ENCODE measurements at places on chromosomes 7 and 10.

DNA sequence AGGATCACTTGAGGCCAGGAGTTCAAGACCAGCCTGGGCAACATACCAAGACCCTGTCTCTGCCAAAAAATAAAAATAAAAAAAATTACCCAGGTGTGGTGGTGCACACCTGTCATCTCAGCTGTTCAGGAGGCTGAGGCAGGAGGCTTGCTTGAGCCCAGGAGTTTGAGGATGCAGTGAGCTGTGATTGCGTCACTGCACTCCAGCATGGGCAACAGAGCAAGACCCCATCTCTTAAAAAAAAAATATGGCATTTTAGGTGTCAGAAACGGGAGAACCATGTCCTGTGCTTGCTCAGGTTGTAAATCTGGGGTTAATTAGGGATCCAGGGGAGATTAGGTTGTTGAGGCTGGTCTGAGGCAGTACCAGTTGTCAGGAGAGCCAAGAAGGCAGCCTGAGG is 64.9 kb downstream of the GTF2IRD1 start:
- DNase-seq, result no peak

DNA sequence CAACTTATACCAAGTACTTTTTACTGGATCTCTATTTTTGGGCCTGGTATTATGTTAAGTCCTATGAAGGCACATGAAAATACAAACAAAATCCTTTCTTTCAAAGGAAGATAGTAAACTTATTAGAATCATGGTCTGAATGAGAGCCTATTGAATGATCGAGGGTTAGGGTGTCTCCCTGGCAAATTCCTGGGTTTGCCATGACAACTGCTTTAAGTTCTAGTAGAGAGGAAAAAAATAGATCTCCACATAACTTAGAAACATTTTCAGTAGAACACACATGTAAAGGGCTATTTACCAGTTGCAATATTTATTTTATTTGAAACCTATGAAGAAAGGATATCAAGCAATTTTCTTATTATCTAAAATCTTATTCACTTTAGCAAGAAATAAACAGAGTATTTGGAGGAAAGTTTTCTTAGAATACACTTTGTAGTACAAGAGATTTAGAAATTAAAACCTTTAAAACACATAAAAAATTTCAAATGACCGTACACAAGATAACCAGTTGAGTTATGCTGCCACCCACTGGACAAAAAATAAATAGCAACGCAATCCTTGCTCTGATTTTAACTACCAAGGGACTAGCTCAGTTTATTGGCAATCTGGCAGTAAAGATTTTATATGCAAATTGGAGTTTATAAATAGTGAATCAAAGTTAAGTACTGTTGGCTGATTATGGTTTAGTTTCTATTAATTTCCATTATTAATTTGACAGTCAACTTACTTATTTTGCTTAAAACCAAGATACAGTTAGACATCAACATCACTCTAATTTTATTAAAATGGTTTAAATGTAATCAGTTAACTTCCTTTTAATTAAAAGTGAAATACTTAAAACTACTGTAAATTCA is 33.9 kb downstream of the CACUL1 start:
- DNase-seq, result peak; percentile 51

DNA sequence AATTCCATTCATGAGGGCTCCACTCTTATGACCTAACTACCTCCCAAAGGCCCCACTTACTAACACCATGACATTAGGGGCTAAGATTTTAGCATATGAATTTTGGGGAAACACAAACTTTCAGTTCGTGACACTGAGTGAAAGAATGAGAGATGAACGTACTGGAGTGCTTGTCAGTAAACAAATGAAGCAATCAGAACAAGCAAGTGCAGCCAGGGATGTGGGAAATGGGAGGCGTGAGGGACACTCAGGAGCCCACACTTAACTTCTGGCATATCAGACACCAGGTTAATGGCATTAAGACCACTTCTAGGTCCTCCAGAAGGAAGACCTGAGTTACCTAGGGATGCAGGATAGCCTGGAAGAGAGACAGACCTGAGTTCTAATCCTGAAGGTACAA is 2.3 kb upstream of the MDFIC start:
- no peak for DNase-seq

DNA sequence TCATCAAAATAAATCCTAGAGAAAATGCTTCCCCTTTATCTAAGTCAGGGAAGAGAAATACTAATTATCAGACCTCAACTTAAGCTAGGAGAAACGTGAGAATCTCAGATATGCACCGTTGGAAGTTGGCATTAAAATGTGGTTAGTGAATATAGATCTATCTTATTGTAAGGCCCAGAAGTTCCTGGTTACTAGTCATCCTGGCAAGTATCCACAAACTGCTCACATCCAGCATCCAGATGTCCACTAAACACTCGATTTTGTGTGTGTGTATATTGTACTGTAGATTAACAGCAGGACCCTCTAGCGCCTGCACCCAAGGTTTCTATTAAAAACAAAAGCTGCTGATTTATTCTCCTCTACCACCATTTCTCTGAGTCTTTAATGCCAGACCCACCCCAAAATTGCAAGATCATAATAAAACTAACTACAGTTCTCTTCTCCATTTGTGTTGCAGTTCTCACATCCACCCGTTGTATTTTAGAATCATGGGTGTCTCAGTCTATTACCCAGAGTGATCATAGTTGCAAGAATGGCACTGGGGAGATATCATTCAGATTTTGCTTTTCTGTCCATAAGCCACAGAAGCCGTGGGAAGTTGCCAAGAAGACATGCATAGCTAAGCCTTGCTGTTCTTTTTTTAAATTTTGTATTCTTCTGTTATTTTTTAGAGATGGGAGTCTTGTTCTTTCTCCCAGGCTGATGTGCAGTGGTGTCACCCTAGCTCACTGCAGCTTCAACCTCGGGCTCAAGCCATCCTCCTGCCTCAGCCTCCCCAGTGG is 165.4 kb downstream of the KIAA1217 start:
- DNase-seq, result no peak

DNA sequence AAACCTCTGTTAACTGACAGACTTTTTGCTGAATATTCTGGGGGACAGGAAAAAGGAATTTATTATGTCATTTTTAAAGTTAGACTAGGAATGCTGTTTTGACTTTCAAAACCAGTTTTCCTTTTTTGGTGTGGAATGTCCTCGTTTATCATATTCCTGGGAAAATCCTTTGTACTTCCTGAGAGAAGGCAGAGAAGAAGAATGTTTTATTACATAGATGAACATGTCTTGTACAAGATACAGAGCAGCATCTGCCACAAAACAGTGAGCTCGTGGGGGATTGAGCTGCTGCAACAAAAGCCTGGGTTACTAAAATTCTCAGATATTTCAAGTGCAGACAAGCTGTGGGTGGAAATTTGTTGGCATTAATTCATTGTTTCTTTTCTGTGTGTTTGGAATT is 20.2 kb downstream of the MCU start:
- DNase-seq, result no peak

- no peak for DNase-seq
Observed at GRCh38 chr7:94130716-94131115, 126.6 kb upstream of the BET1 start.

- DNase-seq, result no peak
Observed at GRCh38 chr10:26216585-26217395, at the start of gene GAD2. Gene GAD2, plus strand, starts transcription at chr10:26216774. Its CDS starts 36 bp downstream, at chr10:26216810.

GRCh38 chr7:6889252-6889812 is 63.3 kb upstream of the CCZ1B start:
- DNase-seq, result no peak

- DNase-seq, result no peak
Observed at GRCh38 chr10:529468-530230, 159.8 kb downstream of the DIP2C start.

GRCh38 chr10:30192846-30193608 is 133.6 kb upstream of the JCAD start:
- DNase-seq, result no peak

DNA sequence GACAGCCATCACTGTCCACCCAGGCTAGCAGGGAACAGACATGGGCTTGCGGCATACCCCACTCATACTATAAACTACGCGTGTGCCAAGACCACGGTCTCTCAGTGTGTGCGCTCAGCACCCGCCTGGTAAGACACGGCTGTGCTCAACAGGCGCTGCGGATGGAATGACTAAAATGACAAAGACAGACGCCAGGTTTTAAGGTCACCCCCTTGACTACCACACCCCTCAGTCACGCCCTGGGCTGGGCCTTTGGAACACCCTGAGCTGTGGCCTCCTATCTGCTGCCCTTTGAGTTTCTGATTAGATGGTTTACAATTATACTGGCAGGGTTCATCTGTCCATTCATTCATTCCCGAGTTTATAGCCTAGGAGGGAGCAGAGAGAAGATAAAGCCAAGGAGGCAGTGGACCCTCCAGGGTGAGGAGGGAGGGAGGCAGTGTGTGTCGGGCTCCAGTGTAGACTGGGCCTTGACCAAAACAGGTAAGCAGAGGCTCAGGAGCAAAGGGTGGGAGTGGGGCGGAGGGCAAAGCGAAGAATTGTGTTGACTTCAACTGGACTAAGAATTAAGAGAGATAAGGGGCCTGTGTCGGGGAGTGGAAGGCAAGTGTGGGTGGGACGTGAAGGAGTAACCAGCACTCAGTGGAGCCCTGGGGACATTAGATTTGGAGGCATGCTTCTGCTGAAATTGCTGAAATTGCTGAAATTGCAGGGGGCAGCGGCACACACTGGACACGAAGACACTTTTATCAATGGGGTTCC is 35.0 kb downstream of the TNS3 start:
- DNase-seq, result no peak

DNA sequence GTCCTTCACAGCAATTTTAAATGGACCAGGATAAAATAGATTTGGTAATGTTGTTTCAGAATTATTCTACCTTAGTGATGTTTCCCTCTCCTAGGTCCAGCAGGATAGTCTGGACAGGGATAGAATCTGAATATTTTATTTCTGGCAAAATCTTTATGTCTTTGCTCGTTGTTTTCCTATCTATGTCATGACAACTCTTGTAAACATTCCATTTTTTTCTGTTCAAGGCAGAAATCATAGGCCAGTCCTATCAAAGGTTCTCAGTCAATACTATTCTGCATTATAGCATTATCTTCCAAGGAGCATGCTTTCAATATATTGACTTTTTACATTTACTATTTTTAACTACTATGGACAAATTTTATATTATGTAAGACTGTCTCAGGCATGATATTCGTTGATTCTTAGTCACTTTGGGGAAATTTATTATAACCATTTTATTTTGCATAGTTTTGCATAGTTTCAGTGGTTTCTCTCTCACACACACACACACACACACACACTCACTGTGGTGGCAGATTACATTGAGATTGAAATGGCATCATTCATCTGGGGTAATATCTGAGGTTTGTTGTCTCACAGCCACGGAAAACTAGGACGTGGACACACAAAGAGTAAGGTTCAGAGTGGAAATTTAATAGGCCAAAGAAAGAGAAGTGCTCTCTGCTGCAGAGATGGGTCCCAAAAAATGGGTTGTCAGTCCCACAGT is 17.2 kb downstream of the TAS2R60 start:
- DNase-seq, result no peak

- no peak for DNase-seq
Observed at GRCh38 chr7:71243736-71244410, 111.9 kb downstream of the GALNT17 start.

GRCh38 chr7:19852192-19852591 is 78.8 kb upstream of the TMEM196 start:
- no peak for DNase-seq

GRCh38 chr10:59106441-59106840 is 70.0 kb upstream of the PHYHIPL start:
- no peak for DNase-seq

DNA sequence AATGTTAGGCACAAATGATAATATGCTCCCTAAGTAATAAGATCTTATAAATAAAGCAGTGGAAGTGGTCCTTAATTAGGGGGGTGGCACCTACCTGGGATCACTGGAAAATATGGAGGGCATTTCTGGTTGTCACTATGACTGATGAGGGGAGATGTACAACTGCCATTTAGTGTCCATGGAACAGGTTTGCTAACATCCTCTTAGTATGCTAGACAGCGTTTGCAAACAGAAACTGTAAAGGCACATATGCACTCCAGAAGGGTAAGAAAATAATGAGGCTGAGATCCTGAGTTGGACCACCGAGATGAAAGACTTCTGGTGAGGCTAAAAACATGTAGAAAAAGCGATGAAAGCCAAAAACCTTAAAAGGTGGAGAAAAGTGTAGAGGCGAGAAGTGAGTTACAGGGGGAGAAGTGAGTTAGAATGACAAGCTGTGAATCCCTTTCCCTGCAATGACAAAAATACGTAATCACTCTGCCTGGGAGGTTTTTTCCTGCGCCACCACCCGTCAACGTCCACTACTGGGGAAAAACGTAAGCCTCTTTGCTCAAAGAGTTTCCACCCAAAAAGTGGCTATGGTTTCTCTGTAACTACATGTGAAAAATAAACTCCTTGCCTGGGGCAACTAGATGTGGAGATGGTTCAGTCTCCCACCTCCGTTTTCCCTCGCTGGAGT is 767 bp downstream of the KRIT1 start:
- no peak for DNase-seq

GRCh38 chr7:135147341-135147898 is 452 bp upstream of the TMEM140 start:
- DNase-seq, result peak; percentile 36

DNA sequence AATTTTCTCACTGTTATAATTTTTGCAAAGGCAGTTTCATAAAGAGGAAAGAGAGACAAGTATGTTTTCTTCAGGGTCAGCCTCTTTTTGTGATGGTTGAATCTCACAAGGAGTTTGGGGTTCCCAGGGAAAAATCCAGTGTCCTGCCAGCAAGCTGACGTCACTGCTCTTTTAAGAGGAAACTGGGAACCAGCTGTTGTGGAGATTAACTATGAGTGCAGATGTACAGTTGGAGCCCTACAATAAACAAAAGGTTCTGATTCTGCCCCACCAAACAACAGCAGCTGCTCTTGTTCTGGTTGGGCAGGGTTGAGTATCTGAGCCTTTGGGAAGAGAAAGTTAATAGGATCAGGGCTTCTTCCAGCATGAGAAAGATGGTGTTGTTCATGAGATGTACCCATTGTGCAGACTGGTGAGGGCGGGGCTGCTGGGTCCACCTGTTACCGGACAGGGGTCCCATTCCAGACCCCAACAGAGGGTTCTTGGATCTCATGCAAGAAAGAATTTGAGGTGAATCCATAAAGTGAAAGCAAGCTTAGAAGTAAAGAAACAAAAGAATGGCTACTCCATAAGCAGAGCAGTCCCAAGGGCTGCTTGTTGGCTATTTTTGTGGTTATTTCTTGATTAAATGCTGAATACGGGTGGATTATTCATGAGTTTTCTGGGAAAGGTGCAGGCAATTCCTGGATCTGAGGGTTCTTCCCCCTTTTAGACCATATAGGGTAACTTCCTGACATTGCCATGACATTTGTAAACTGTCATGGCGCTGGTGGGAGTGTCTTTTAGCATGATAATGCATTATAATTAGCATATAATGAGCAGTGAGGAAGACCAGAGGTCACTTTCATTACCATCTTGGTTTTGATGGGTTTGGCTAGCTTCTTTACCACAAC is 12.5 kb downstream of the PRF1 start:
- DNase-seq, result no peak

- DNase-seq, result peak; percentile 100
Observed at GRCh38 chr7:40986351-40986873, 716.5 kb downstream of the INHBA start.

Data from Caki2 (cell line).